ENCODE measurements at places on chromosomes 1 and 21. TPM values are rescaled to one million over a fixed set of nuclear protein-coding genes. Genes with fewer than 3 reads are reported as not detected.

- peak; percentile 3 for DNase-seq
These were observed 328.9 kb downstream of the PTBP2 start for GRCh38 chr1:97050506-97050905.

ACAP3 gene
- total RNA-seq = 104 TPM

GRCh38 chr1:205251576-205251975 lies 23.8 kb downstream of the TMCC2 start:
- DNase-seq = no peak

DNA sequence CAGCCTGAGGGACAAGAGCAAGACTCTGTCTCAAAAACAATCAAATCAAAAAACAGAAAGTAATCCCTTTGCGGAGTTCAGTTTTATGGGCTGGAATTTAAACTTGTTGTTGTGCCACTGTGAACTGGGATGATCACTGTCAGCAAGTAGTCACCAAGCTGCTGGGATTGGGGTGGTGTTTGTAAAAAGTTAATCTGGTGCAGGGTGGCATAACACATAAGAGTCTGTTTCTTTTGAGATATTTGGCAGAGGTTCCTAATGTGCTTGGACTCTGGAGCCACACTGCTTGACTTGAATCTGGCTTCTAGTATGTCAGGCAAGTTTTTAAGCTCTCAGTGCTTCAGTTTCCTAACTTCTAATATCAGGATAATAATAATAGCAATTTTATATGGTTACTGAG lies 6.6 kb downstream of the CLIC4 start:
- DNase-seq = no peak

- no peak for DNase-seq
These were observed 15.3 kb downstream of the CLSTN1 start for GRCh38 chr1:9808459-9808858.

GRCh38 chr1:45095450-45095849 lies 83.4 kb downstream of the UROD start:
- DNase-seq = no peak

GRCh38 chr21:42655796-42656770 lies 2.7 kb downstream of the PDE9A start:
- peak; percentile 57 for DNase-seq

DNA sequence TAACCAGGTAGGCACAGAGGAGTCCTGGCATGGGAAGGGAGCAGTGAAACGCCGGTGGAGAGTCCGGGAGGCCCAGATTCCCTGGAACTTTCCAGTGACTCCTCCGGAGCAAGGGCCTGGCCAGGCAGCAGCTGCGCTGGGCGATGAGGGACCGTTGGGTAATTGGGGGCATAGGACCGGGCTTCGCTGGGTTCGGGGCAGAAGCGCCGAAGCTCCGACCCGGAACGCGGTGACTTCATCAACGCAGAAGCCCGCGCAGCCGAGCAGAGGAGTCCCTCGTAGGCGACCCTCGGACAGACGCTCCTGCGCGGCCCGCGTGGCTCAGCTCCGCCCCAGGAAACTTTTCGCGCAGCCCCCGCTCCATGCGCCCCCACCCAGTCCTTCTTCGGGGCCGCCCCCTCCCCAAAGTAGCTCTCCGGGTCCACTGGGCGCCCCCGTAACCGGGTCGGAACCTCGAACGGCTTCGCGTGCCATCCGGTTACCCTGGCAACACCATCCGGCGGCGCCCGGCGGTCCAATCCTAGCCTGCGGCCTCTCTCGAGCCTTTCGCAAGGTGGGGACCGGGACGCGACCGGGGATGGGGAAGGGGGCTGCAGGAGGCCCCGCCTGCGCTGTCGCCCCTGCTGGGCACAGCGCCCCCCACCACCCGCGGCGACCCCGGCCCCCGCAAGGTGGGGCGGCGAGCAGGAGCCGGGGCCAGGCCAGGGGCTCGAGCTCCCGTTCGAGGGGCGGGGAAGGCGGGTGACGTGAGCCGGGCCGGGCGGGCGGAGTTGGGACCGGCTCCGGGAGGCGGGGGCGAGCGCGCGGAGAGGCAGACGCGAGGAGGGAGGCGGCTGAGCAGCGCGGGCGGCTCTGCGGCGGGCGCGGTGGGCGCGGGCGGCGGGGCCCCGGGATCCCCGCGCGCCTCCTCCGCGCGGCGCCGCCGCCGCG lies at the start of gene AJAP1:
AJAP1 (plus strand) TSS at position 814 of the 930 bp plus-strand sequence. CDS start 817 bp downstream, outside the sequence.
- no peak for DNase-seq

DNA sequence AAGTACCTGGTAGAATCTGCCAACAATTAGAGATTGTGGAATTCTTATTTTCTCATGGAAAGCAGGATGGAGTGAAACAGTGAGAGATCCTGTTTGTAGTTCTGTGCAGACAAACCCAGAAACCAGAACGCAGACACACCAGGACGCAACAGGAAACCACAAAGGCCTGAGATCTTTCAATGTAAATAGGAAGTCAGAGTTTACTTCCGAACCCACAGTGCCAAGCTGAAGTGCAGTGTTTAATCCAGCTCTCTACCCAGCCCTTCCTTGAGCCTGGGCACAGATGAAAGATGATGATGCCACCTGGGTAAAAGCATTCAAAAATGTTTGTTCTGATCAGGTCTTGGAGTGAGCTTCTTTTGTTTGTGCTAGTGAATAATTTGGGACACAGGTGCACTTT lies 244.2 kb upstream of the HOOK1 start:
- no peak for DNase-seq

DNA sequence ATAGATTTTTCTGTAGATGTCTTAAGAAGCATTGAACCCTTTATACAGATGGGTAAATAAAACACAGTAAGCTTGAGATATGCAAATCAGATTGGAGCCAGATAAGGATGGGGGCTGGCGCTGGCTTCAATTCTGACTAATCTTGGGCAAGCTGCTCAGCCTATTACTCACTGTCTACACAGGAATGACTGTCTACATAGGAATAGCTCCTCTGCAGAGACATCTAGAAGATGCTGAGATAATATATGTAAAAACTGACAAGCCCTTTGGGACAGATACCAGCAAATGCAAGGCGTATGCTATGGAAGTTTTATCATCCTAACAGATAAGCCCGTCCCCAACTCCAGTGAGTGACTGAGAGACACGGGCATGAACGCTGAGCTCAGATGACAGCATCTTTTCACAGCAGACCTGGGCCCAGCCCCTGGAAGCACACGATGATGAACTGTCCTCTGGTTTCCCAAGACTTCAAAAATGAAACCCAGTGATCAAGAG lies 1.7 kb downstream of the CLDN14 start:
- DNase-seq = no peak

DNA sequence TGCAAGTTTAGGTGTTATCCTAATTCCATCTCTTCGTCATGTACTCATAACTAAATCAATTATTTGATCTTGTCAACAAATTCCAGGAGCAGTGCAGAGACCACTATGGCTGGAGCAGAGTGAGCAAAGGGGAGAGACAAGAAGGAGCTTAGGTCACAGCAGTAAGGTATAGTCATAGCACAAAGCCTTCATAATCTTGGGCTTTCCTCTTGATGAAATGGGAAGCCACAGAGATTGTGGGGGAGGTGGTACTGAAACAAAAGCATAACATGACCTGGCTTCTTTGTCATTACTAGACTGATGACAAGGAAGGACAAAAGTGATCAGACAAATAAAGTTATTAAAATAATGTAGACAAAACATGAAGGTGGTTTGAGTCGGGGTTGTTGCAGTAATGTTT lies 60.1 kb upstream of the PTGS2 start:
- no peak for DNase-seq

DNA sequence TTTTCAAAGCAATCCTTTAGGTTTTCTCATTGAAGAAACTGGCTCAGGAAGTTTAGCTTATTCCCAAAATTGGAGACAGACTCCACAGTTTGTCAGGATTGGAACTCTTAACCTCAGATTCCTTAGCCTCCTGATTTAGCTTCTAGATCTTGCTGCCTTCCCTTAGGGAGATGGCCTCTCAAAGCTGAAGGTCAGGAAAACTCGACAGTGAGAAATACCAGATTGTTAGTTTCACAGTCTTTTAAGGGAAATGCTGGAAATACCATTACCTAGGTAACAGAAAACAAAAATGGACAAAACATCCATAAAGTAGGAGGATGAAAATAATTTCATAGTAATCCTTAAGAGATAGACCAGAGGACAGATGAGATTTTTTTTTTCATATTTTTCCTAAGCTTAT lies 7.8 kb downstream of the RASAL2 start:
- no peak for DNase-seq

DNA sequence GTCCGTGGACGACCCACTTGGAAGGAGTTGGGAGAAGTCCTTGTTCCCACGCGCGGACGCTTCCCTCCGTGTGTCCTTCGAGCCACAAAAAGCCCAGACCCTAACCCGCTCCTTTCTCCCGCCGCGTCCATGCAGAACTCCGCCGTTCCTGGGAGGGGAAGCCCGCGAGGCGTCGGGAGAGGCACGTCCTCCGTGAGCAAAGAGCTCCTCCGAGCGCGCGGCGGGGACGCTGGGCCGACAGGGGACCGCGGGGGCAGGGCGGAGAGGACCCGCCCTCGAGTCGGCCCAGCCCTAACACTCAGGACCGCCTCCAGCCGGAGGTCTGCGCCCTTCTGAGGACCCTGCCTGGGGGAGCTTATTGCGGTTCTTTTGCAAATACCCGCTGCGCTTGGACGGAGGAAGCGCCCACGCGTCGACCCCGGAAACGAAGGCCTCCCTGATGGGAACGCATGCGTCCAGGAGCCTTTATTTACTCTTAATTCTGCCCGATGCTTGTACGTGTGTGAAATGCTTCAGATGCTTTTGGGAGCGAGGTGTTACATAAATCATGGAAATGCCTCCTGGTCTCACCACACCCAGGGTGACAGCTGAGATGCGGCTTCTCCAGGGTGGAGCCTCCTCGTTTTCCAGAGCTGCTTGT lies 32.4 kb downstream of the PRMT2 start:
- peak; percentile 3 for DNase-seq

MEAF6 gene
- 52.8 TPM for total RNA-seq

DNA sequence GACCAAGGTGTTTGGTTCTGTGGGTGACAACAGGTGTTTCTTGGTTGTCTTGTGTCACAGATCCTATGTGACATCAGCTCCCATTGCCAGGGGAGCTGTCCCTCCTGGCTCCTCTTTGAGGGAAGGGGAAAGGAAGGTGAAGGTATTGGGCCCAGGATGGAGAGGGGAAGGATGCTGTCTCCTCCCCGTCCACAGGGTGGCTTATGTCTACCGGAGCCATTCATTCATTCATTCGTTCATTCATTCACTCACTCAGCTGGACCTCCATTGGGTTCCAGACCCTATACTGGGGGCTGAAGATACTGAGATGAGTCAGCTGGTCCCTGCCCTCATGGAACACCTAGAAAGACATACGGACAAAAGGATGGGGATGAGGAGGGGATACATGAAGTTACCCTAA lies 38.9 kb downstream of the EPHB2 start:
- DNase-seq = no peak

TOMM40L gene
- total RNA-seq = 3.6 TPM

S100A3 gene
- 2.6 TPM for total RNA-seq

DNA sequence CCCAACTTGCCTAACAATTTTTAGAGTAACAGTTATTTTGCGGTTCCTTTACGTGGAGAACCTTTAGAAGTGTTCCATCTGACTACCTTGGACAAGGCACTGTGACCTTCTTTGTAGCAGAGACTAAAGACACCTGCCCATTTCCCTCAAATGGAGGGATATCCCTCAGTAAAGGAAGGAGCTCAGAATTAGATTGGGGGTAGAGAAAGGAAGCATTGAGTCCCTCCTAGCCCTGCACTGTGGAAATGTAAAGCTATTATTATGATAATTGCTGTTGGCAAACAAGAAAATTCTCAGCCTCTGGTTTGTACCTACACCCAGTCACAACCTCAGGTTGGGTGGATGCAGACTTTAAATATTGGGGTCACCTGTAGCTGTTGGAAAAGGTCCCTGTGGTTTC lies 72.6 kb upstream of the MACF1 start:
- DNase-seq = no peak

GRCh38 chr1:197001828-197002227 lies 24.5 kb downstream of the CFHR5 start:
- DNase-seq = no peak

PRELP gene
- total RNA-seq = 0.13 TPM

GRCh38 chr1:150619576-150620509 lies 9.6 kb downstream of the ENSA start:
- peak; percentile 69 for DNase-seq

WLS gene
- total RNA-seq = 30.8 TPM

GRCh38 chr1:100661176-100661575 lies 58.4 kb upstream of the VCAM1 start:
- no peak for DNase-seq

DNA sequence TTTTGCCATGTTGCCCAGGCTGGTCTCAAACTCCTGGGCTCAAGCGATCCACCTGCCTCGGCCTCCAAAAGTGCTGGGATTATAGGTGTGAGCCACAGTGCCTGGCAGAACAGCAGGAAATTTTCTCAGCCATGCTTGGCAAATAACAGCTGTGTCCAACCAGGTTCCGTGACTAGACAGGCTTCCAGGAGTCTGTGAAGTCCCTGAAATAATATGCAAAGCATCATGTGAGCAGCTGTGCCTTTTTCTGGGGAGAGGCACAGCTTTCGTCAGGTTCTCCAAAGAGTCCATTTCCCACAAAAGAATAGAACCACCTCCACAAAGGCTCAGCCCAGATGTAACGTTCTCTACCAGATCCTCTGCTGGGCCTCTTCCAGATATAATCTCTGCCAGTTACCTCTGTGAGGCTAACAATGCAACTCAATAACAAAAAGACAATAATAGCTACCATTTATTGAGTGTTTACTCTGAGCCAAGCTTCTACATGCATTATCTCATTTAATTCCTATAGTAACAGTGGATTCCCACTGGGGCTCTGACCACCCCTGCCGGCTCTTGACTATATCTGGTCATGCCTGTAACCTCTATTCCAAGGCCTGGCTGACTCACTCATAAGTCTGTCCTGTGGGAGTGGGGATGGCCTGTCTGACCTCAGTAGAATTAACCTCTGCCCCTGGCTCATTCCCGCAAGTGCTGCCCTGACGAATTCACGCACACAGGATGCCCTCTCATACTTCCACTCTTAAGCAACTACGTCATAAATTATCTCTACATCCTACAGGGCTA lies 4.0 kb upstream of the NKAIN1 start:
- DNase-seq = no peak

ERICH3 gene
- not detected for total RNA-seq

GSTM4 gene
- 4.5 TPM for total RNA-seq

NEK2 gene
- total RNA-seq = 36.4 TPM

- peak; percentile 25 for DNase-seq
These were observed 36.1 kb downstream of the LRIF1 start for GRCh38 chr1:110927484-110928075.

LHX8 gene
- not detected for total RNA-seq

DNA sequence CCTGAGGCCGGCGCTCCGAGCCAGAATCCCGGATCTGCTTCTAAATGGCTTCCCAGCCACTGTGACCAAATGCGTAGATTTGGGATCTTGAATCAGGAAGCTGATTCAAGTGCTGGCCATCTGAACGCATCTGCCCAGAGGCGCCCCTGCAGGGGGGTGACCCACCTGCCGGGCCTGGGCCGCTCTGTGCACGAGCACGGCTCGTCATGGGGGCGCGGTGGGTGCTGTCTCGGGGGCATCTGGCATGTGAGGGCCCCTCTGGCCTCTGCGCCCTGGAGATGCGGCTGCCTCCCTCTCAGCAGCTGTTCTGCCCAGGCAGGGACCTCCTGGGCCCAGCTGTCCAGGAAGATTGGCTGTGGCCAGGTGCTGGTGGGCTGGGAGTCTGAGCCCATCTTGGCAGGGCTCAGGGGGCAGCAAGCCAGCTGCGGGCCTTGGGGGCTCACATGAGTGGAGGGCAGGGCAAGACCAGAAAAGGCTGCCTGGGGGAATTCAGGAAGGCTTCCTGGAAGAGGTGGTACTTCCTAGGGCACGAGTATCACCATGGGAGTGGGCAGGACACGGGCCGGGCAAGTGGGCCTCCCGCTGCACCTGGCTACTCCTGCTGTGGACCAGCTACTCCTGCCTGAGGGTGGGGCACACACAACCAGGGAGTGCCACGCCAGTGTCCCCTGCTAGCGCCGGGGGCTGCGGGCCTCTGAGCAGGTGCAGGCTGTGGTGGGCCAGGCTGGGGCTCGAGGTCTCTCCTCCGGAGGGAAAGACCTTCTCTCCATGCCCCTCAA lies 25.1 kb downstream of the PLCH2 start:
- no peak for DNase-seq

Measured in HT-29 (cell line).